ENCODE measurements at places on chromosomes 5 and 9. TPM values are rescaled to one million over a fixed set of nuclear protein-coding genes. Genes with fewer than 3 reads are reported as not detected.

DNA sequence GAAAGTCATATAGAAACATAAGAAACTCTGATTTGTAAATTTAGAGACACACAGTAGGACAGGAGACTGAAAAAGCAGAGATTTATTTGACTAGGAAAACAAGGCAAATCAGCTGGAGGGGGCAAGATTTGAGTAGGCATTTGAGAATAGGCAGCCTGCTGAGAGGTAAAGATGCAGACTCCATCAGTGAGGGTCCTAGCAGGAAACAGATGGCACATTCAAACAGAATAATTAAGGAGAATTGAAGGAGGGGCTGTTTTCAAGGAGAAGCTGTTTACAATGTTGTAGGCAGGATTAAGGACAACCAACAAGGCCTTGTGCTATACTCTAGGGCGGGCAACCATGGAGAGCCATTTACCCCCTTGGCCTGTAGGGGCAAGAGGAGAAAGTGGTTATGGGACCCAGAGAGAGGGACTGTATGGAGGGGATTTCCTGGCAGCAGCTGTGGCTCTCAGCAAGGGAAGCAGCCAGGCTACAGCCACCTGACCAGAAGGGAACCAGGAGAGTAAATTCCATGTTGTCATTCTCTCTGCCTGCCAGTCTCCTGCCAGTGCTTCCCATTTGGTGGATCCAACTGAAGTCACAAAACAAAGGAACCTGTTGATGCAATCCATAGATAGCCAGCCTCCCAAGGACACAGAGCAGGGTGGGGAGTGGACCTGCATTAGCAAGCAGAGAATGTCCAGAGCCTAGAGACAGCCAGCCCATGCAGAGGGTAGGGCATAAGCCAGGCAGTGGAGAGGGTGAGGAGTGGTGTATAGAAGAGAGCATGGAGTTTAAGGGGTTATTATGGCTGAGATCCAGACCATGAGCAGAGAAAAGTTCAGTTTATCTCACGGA lies 38.2 kb downstream of the PAPPA start:
- no peak for DNase-seq

DNA sequence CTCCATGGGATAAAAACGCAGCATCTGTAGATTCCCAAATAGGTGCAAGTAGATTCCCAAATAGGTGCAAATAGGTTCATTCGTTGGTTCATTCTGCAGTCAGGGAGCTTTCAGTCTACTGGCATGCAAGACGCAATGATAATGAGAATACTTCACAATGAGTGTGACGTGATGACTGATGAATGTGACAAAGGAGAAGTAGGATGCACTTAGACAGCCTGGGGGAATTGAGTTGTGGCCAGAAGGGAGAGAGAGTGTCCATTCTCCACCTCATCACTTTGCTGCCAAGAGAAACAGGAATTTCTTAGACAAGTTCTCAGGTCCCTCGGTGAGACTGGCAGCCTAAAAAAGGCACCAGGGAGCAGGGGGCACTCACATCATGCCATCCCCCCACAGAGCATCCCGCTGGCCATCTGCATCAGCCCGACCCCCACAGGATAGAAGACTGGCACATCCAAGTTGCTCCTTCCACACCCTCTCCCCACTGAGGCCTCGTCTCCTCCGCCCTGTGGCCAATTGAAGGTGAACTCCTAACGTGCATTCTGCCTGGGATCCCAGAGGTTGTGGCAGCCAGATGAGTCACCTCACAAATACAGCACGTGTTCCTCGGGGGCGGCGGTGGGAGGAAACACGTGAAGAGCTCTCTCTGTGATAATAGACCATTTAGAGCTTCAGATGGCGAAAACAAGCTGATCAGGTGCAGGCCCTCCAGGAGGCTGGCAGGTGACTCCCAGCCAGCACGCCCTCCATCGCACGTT lies 19.9 kb upstream of the KCNIP1 start:
- DNase-seq: no peak

The CDH18 gene
- total RNA-seq: not detected

The MSX2 gene
- total RNA-seq: 0.29 TPM

DNA sequence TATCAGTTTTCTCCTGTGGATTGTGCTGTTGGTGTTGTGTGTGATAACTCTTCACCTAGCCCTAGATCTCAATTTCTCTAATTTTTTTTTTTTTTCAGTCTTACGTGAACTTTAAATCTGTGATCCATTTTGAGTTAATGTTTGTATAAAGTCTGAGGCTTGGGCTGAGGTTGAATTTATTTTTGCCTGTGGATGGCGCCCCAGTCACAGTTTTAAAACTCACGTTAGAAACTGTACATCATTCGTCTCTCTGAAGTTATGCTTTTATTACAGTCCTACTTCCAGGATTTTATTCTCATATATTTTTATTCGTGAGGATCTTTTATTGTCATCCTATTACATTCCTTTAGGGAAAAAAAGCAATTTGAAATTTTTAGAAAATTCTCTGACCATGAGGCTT lies 103.1 kb downstream of the EHMT1 start:
- DNase-seq: no peak

GRCh38 chr9:20872340-20872977 lies 159.0 kb downstream of the HACD4 start:
- no peak for DNase-seq

DNA sequence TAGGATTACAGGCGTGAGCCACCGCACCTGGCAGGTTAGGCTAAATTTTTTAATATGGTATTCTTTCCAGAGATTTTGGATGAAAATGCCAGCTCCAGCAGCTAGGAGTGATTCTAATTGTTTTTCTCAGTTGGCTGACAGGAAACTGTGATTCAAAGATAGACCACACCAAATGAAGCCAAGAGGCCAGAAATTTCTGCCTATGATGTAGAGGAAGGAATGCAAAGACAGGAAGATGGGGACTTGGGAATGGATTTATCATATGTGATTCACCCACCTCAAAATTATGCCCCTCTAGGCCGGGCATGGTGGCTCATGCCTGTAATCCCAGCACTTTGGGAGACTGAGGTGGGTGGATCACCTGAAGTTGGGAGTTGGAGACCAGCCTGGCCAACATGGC lies 53.3 kb downstream of the UGCG start:
- DNase-seq: no peak

- no peak for DNase-seq
Observed at GRCh38 chr5:133428072-133428660, 184.2 kb downstream of the FSTL4 start.

The NTNG2 gene
- 0.56 TPM for total RNA-seq

GRCh38 chr9:75685062-75685461 lies 205.4 kb upstream of the PCSK5 start:
- DNase-seq: peak; percentile 5

The UGCG gene
- total RNA-seq: 13.9 TPM

- no peak for DNase-seq
Observed at GRCh38 chr9:121937240-121937639, 155.9 kb downstream of the TTLL11 start.

The PTGDS gene
- 39.5 TPM for total RNA-seq

- DNase-seq: no peak
Observed at GRCh38 chr9:21053851-21054250, 22.4 kb upstream of the HACD4 start.

GRCh38 chr5:93476251-93476742 lies 104.7 kb downstream of the NR2F1-AS1 start:
- DNase-seq: no peak

The PDGFRB gene
- total RNA-seq: 68.2 TPM

- no peak for DNase-seq
Observed at GRCh38 chr5:155080721-155081120, 67.2 kb downstream of the KIF4B start.

GRCh38 chr5:80654054-80654390 lies 430 bp upstream of the MSH3 start:
- DNase-seq: no peak

GRCh38 chr9:132171702-132172101 lies 9.8 kb downstream of the NTNG2 start:
- DNase-seq: no peak

DNA sequence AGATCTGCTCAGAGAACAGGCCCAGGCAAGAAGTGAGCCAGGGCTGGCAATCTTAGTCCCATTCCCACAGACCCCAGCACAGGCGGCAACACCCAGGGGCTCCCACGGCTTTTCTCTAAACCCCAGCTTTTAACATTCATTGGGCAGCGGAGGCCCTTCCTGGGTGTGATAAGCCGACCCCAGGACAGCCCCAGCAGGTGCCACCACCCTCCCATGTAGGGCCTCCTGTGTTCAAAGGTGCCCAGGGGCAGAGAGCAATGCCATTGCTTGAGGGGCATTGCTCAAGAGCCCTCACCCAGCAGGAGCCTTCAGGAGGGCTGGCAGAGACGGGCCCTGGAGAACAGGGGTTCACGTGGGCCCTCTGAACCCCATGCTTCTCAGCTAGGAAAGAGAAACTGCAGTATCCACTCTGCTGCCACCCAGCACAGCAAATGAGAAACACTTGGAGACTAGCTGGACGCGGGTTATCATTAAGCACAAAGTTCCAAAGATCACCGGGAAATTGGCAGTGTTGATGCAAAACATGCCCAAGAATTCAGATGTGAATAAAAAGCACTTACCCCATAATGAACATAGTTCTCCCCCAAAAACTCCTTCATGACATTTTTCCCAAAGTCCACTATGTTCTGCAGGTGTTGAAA lies 13.9 kb downstream of the IPPK start:
- no peak for DNase-seq

Measured in thyroid gland (tissue), 4 donors.